ENCODE measurements at places on chromosomes 12 and 14.
A peak's percentile ranks its signal among the peaks of the same experiment; 100 is the strongest.

DNA sequence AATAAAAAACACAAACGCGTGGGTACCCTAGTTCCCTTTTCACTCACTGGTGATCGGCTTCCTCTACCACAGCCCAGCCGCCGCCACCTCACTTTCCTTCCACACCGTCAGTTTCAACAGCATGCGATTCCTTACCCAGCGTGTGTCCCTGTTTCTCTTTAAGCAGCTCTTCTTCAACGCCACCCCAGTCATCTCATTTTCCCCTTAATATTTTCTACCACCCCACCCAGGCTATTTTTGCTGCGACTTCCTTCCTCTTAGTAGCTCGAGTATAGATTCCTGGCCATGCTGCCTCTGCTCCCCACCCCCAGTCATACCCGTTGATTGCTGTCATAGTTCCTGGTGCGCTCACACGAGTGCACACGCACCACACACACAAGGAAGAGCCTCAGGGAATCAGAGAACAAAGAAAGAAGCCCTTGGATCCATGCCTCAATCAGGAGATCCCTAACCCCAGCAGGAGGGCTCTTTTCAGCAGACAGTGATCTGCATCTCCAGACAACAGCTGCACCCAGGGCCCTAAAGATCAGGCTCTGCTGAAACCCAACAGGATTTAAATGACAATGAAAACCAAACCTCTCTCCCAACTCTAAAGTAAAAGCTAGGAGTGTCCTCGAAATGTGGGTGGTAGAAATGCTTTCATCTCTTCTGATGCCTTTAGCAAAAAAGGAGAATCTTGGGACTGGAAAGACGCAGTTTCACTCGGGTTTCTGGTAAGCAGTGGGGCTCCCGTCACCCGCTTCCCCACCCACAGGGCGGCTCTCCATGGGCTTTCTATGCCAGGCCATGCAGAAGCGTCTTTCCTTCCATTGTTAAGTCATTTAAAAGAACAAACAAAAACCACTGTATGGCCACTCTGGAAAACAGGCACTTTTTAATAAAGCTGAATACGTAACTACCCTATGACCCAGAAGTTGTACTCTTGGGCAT, 23.8 kb downstream of the VPS37B start:
- DNase-seq = peak; percentile 71

GRCh38 chr14:90827919-90828610, 11.8 kb upstream of the TTC7B start:
- peak; percentile 96 for DNase-seq

- no peak for DNase-seq
Observed at GRCh38 chr12:64608901-64609535, 1.3 kb upstream of the RASSF3 start.

GRCh38 chr14:92675976-92676375, 72.5 kb downstream of the LGMN start:
- no peak for DNase-seq

DNA sequence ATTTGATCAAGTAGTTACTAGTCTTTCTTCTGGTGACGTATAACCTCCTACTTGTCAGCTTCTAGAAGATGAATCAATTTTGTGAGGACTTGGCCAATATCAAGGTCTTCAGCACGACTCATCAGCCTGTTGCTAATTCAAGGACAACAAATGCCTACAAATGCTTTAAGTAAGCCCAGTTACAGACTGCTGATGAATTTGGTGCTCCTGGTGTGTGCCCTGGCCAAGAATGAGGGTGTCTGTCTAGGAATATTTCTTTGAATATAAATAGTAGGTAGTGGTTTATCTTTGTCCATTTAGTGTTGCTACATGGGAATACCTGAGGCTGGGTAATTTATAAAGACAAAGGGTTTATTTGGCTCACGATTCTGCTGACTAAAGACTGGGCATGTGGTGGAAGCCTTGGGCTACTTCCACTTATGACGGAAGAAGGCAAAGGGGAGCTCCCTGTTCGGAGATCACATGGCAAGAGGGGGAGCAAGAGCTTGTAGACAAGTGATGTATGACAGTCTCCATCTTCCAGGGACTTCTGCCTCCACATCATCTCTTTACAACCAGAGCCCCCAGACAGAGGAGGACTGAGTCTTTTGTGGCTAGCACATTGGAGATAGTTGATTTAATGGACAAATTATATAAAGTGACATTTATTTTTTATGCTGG, 180.2 kb downstream of the CRADD start:
- DNase-seq = no peak

- no peak for DNase-seq
Observed at GRCh38 chr14:55927028-55927427, 191.2 kb upstream of the PELI2 start.

- DNase-seq = no peak
Observed at GRCh38 chr14:42110167-42110566, 503.5 kb downstream of the LRFN5 start.

- DNase-seq = no peak
Observed at GRCh38 chr14:40100544-40101196, 668.4 kb upstream of the FBXO33 start.

DNA sequence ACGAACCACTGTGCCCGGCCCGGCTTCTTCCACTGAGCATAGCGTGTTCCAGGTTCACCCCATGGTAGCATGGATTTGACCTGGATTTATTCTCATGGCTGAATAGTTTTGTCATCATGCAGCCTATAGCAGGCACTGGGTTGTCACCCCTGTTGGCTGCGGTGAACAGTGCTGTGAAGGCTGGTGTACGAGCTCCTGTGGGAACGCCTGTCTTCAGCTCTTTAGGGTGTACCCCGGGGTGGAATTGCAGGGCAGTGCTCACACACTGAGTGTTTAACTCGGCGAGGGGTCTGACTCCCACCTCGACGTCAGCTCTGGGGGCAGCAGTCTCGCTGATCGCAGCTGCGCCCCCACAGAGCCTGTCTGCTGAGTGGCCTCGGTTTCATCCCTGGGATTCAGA, 15.3 kb downstream of the MMP17 start:
- no peak for DNase-seq

GRCh38 chr14:30854492-30854891, 19.9 kb upstream of the COCH start:
- no peak for DNase-seq

DNA sequence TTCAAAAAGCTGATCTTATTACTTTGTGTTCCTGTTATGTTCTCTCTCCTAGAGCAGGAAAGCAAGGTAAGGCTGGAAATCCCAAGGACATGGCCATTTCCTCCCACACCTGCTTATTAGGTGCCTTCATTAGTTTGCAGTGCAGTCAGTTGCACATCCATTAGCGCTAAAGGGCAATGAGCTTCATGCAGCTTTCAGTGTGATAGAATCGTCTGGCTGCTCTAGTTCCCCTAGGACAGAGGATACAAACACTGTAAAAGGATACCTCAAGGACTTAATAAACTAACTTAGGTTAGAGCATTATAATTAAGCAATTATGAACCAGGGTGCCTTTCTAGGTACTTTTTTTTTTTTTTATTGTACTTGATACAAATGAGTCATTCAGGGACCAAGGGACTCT, 21.1 kb downstream of the TMEM117 start:
- no peak for DNase-seq

GRCh38 chr12:12654691-12655460, 41.1 kb downstream of the GPR19 start:
- no peak for DNase-seq

- peak; percentile 71 for DNase-seq
Observed at GRCh38 chr12:1282670-1283315, 291.8 kb downstream of the ERC1 start.

- DNase-seq = peak; percentile 46
Observed at GRCh38 chr14:33839193-33840076, 111.4 kb downstream of the EGLN3 start.

DNA sequence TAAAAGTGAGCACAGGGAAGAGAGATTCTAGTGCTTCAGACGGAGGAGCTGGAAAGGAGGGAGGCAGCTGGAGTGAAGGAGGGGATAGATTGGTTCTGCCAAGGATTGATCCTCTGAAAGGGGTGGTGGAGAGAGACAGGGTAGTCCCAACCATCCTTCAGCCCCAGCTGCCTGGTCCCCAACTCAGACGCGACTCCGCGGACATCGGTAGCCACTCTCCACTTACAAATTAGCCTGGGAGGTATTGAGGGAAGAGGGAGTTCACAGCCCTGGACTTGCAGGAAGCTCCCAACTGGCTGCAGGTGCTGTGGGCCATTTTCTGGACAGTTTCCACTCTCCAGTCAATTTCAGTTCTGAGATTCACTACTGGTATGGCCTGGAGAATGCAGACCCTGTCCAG, 1.2 kb downstream of the PLEKHD1 start:
- DNase-seq = no peak

GRCh38 chr14:96084796-96085195, 45.6 kb downstream of the C14orf132 start:
- no peak for DNase-seq

DNA sequence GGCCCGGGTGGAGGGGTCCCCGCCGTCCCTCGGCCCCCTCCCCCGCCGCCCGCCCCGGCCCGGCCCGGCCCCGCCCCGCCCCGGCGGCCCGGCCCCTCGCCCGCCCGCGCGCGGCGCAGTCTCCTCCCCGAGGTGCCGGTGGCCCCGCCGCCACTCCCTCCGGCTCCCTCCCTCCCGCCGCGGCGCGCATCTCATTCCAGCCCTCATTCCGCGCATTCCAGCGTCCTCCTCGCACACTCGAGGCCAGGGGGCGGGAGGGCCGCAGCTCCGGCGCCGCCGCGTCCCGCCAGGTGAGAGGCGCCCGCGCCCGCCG, at the start of gene TEAD4:
TEAD4 (plus strand) TSS at position 206 of the 313 bp plus-strand sequence.
- peak; percentile 69 for DNase-seq

DNA sequence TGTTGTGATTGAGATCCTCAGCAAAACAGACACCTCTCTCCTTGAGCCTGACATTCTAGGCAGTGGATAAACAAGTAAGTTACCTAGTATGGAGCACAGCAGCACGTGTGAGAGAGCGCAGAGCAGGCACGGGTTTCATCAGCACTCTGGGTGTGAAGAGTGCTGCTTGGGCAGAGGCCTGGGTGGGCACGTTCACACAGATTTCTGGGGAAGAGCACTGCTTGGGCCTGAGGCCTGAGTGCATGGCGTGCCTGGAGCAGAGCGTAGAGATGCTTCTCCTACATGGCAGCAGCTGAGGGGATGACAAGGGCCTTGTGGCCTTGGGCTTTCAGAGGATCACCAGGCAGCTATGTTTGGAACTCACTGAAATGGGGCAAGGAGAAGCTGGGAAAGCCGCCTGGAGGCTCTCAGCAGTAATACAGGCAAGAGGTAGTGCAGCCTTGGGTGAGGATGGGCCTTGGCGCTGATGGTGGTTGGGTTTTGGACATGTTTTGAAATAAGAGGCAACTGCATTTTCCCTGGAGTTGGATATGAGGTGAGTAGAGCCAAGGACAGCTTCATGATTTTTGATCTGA, 17.6 kb downstream of the CKB start:
- DNase-seq = no peak

GRCh38 chr12:45034861-45035265, 16.0 kb downstream of the DBX2 start:
- no peak for DNase-seq

GRCh38 chr14:90816681-90817436, 629 bp upstream of the TTC7B start:
- DNase-seq = no peak

- DNase-seq = no peak
Observed at GRCh38 chr12:52763036-52763659, 14.0 kb downstream of the KRT76 start.

- DNase-seq = no peak
Observed at GRCh38 chr12:111270239-111270638, 98.7 kb downstream of the PHETA1 start.

DNA sequence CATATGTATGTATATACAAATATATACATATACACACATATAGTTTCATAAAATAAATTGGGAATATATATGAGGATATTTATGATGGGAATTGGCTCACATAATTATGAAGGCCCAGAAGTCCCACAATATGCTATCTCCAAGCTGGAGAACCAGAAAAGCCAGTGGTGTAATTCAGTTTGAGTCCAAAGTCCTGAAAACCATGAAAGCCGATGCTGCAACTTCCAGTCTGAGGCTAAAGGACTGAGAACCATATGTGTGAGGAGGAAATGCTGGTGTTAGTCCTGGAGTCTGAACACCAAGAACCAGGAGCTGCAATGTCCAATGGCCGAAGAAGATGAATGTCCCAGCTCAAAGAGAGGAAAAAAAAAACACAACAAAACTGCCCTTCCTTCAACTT, 65.5 kb upstream of the PRKD1 start:
- no peak for DNase-seq

DNA sequence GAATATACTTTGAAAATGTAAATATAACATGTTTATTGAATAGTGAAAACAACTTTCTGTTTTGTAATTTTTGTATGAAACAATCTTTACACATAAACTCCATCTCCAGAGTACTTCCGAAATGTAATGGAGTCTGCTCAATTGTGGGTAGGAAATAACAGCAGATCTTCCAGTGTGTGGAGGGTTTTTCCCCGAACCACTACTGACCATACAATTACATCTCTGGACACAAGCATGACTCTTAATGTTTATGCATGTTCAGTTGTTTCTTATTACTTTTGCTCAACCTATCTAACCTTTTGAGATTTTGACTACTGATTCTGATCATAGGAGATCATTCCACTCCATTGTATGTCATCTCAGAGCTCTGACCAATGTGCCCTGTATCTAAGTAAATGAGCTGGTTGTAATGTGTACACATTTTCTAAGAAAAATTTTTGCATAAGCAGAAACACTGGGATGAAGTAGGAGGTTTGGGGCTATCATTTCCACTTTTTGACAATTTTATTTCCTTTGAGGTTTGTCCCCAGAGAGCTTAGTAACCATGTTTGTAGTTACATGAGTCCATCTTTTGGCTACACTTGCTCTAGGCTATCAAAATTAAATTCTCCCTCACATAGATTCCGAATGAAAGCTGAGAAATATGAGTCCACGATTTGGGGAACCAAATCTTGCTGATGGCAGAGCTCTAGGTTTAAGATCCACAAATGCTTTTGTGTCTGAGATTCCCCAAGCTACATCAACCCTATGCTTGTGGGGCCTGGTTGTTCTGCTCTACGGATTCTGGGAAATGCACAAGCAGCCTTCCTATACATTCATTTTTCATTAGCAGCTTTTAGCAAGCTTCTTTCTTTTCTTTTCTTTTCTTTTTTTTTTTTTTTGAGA, 21.4 kb upstream of the CLEC4D start:
- no peak for DNase-seq

GRCh38 chr14:24056800-24057184, 5.0 kb downstream of the CARMIL3 start:
- no peak for DNase-seq

GRCh38 chr14:100313464-100314230, 7.4 kb upstream of the SLC25A29 start:
- DNase-seq = no peak

GRCh38 chr14:64636980-64637429, 67.2 kb upstream of the PLEKHG3 start:
- no peak for DNase-seq

DNA sequence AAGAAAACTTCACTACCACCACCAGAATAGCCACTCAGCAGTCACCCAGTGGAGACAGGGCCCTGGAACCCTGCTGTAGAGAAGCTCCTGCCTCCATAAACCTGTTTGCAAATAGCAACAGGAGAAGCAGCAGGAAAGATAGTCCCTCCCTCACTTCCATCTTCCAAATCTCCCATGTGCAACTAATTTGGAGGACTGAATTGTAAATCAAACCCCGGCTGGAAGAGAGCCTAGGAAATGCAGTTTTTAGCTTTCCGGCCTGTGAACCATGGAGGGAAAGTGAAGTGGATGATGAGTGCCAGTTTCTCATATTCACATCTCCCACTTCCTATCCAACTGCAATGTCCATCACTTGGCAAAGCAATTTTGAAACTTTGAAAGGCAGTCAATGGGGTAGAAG, 167.2 kb upstream of the FRMD6 start:
- DNase-seq = no peak

All from Right ventricle myocardium superior (tissue), 1 donor.